Karpas-422 (cell line): ENCODE measurements at places on chromosomes 3 and 15. TPM values are rescaled to one million over a fixed set of nuclear protein-coding genes. Genes with fewer than 3 reads are reported as not detected.
A peak's percentile ranks its signal among the peaks of the same experiment; 100 is the strongest.

Gene ADPRH
- total RNA-seq, result 2.9 and 3.0 TPM in 2 replicates

Gene SLC15A2
- total RNA-seq, result 5.6 and 17.3 TPM in 2 replicates

Gene CYP1A2
- not detected in 2 replicates for total RNA-seq

Gene CCDC12
- 40.2 and 83.5 TPM in 2 replicates for total RNA-seq

Gene TGM5
- not detected in 2 replicates for total RNA-seq

Gene DISP2
- total RNA-seq, result 0.07 and 2.6 TPM in 2 replicates

- peaks cover 21% of the 10 kb centered on the region for H3K4me1 ChIP-seq
- no peaks in the 10 kb centered on the region for H3K36me3 ChIP-seq
- H3K4me3 ChIP-seq, result no peak overlapping the region
- no peaks in the 10 kb centered on the region for H3K27me3 ChIP-seq
- no peak overlapping the region for H3K27ac ChIP-seq
Observed at GRCh38 chr3:56800130-56800831, 1.5 kb downstream of the ARHGEF3 start.

DNA sequence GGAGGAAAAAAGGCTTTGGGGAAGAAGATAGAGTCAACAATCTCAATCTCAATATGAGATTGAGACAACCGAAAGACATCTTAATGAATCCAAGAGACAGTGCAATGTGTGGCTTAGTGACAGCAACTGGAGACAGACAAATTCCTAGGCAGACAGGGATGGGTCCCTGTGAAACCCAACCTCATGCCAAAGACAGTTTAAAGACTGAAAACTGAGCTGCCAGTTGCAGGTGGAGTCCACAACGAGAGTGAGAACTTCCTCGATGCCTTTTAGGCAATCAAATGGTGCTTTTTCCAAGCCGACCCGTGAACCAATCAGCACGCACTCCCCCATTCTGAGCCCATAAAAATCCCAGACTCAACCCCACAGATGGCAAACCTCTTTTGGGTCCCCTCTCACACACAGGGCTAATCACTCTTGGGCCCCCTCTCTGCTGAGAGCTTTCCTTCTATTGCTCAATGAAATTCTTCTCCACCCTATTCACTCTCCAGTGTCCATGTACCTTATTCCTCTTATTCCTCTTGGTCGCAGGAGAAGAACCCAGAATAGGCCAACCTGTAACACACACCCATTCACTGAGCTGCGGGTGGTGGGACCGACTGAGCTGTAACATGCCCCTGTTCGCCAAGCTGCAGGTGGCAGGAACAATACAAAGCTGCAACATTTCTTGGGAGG, 34.8 kb downstream of the ZMAT3 start:
- H3K4me1 ChIP-seq, result no peaks in the 10 kb centered on the region
- H3K27ac ChIP-seq, result no peak overlapping the region
- no peaks in the 10 kb centered on the region for H3K36me3 ChIP-seq
- H3K4me3 ChIP-seq, result no peak overlapping the region
- no peaks in the 10 kb centered on the region for H3K27me3 ChIP-seq

DNA sequence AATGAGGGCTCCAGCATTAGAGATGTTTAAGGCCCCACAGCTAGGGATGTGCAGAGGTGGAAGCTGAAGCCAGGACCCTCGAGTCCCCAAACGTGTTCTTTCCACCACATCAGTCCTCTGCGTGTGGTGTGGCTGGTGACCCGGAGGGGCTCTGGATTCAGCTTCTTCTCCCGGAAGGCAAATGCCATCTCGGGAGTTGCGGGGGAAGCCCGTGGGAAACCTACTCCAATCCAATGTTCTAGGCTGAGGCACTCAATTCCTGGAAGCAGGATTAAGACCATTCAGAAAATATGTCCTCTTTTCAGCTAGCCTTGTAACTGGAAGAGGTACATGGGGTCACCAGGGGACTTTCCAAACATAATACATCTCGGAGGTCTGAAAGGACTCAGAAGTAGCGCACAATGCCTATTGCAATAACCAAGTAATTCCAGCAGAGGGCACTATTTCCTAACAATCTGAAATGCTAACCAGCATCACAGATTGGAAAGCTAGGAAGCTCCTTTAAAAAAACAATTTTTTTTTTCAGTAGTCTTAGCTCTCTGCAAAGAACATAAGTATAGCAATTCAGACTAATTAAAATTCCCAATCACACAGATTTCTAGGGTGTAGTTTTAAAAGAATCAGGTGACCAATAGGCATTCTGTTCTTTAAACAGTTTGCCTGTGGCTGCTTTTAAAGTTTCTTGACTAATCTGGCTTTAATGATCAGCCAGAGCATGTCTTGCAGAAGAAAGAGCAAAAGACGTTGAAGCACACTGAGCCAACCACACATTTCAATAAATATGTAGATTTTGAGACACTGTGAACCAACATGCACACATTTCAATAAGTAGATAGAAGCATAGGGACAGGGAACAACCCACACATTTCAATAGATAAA, 36.1 kb downstream of the BNC1 start:
- no peaks in the 10 kb centered on the region for H3K36me3 ChIP-seq
- DNase-seq, result peak; percentile 88
- no peak overlapping the region for H3K27ac ChIP-seq
- no peak overlapping the region for H3K4me3 ChIP-seq
- no peaks in the 10 kb centered on the region for H3K4me1 ChIP-seq
- H3K27me3 ChIP-seq, result no peaks in the 10 kb centered on the region

DNA sequence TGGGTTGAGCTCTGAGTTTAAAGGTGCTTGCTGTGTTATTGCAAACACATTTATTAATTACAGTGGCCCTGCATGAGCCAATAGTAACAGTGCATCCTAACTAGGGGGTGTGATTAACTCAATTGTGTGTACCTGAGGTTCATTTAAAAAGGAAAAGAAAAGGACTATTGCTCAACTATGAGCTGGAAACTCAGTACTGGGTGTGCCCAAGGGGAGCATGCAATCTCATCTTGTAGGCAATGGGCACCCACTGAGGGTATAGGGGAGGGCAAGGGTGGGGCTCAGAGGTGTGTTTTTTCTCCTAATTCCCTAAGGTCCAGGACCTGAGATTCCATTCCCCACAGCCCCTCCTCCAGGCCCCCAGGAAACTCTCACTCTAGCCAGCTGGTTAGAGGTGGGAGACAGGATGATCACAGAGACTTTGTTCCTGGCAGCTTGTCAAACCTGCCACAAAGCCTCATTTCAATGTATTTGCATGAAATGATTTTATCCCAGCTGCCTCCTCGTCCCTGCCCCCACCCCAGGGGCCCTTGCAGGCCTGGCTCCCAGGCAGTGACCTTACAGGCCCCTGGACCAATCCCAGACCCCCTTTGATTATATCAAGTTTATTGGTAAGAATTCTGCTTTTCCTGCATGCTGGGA, 220.7 kb downstream of the TBC1D2B start:
- H3K27ac ChIP-seq, result no peak overlapping the region
- peak; percentile 50 for DNase-seq
- H3K36me3 ChIP-seq, result no peaks in the 10 kb centered on the region
- no peaks in the 10 kb centered on the region for H3K27me3 ChIP-seq
- peaks cover 46% of the 10 kb centered on the region for H3K4me1 ChIP-seq

DNA sequence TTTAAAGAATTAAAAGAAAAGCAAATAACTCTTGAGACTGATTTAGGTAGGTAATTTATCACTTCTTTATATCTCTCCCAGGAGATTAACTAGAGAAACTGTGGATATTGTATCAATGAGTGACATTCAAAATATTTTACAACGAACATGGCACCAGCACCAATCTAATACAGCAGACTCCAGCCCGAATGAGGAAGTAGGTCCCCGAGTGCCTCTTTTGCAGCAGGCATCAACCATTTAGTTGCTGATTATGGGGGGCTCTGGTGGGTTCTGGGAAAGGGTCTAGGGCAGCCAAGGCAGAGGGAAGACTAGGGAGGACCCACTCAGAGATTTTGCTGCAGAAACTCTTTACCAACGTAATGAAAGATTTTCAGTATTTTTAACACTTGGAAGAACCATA, 31.7 kb upstream of the TTC14 start:
- H3K4me1 ChIP-seq, result peaks cover 18% of the 10 kb centered on the region
- peak; percentile 44 for DNase-seq
- no peak overlapping the region for H3K27ac ChIP-seq
- H3K36me3 ChIP-seq, result no peaks in the 10 kb centered on the region

GRCh38 chr3:74906181-74906580, 291.7 kb upstream of the CNTN3 start:
- H3K27me3 ChIP-seq, result no peaks in the 10 kb centered on the region
- no peak for DNase-seq
- no peaks in the 10 kb centered on the region for H3K36me3 ChIP-seq
- H3K4me3 ChIP-seq, result no peak overlapping the region
- H3K27ac ChIP-seq, result no peak overlapping the region
- no peaks in the 10 kb centered on the region for H3K4me1 ChIP-seq

DNA sequence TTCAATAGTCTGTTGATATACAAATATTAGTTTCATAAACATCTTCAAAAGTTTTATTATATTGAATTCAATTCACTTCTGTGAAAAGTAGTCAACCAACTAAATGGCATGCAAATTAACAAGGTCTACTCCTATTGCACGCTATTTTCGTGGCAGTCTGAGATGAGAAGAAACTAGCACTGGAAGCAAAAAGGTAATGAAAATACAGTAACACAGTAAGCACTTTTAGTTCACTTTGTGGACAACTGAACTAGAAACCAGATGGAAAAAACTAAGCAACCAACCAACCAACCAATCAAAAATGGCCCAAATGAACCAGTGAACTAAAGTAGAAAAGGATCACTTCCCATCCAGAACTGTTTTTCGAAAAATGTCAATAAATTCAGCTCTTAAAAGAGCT, 55.7 kb upstream of the ACTC1 start:
- peaks cover 33% of the 10 kb centered on the region for H3K4me1 ChIP-seq
- H3K27ac ChIP-seq, result peak overlapping the region; percentile 66
- no peaks in the 10 kb centered on the region for H3K27me3 ChIP-seq

- H3K4me3 ChIP-seq, result no peak overlapping the region
- H3K27ac ChIP-seq, result no peak overlapping the region
- H3K36me3 ChIP-seq, result no peaks in the 10 kb centered on the region
- H3K4me1 ChIP-seq, result no peaks in the 10 kb centered on the region
Observed at GRCh38 chr3:152853196-152853595, 18.3 kb downstream of the P2RY1 start.

GRCh38 chr3:47117807-47118364, 46.0 kb downstream of the SETD2 start:
- peaks cover 72% of the 10 kb centered on the region for H3K36me3 ChIP-seq
- H3K4me1 ChIP-seq, result peaks cover 42% of the 10 kb centered on the region
- no peak overlapping the region for H3K4me3 ChIP-seq
- no peak for DNase-seq
- H3K27ac ChIP-seq, result peak overlapping the region; percentile 25; the same call in 1 of the 2 replicates

DNA sequence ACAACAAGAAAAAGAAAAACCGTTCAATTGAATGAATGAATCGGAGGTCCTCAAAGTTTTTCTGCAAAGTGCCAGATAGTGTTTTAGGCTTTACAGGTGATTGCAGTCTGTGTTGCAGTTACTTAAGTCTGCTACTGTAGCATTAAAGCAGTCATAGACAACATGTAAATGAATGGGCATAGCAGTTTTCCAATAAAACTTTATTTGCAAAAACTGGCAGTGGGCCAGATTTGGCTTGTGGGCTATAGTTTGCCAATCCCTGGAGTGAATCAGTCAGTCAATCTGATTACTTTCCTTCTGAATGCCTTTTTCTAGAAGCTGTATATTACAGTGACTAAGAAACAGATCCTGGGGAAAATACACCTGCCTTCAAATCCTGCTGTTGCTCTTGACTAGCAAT, 242.6 kb downstream of the LRTM1 start:
- no peak overlapping the region for H3K4me3 ChIP-seq
- H3K36me3 ChIP-seq, result no peaks in the 10 kb centered on the region
- no peaks in the 10 kb centered on the region for H3K27me3 ChIP-seq
- peak; percentile 12 for DNase-seq

DNA sequence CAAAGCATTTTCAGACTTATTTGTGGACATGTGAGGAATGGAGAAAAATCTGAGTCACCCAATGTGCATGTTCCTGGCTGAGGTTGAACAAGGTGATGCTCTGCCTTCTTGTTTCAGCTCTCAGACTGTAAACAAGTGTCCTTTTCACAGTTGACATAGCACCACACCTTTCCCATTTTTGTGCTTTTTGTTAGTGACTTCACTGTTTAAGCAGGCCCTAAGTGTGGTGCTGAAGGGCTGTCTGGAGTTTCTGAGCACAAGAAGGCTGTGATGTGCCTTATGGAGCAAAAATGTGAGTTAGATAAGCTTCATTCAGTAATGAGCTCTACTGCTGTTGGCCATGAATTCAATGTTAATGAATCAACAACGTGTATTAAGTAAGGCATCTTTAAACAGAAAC, 20.4 kb downstream of the ABI3BP start:
- no peaks in the 10 kb centered on the region for H3K4me1 ChIP-seq
- H3K27ac ChIP-seq, result no peak overlapping the region
- DNase-seq, result no peak
- H3K4me3 ChIP-seq, result no peak overlapping the region
- H3K27me3 ChIP-seq, result no peaks in the 10 kb centered on the region

- no peak overlapping the region for H3K4me3 ChIP-seq
- H3K4me1 ChIP-seq, result peaks cover 30% of the 10 kb centered on the region
- DNase-seq, result no peak
- no peaks in the 10 kb centered on the region for H3K36me3 ChIP-seq
Observed at GRCh38 chr15:101120473-101120872, 131.4 kb downstream of the CHSY1 start.

DNA sequence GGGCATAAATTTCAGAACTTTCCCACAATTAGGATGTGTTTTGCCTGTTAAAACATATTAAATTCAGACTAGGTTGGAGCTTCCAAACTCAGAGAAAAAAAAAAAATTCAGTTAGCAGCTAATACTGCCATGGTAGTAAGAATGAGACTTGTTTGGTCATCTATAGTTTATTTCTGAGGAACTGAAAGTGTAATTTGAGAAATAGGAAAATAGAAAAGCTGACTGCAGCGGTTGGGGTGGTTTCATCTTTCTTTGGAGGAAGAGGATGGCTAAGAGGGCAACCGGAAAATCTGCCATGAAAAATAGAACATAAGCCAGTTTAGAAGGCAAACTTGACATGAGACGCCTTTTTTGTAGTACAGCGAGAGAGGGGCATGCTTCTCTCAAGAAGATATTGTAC, 371.2 kb upstream of the ROBO2 start:
- no peak for DNase-seq
- no peaks in the 10 kb centered on the region for H3K36me3 ChIP-seq
- no peaks in the 10 kb centered on the region for H3K27me3 ChIP-seq

GRCh38 chr3:165056510-165056909, 21.8 kb downstream of the SI start:
- no peaks in the 10 kb centered on the region for H3K36me3 ChIP-seq
- H3K4me1 ChIP-seq, result no peaks in the 10 kb centered on the region
- no peaks in the 10 kb centered on the region for H3K27me3 ChIP-seq
- H3K4me3 ChIP-seq, result no peak overlapping the region
- no peak overlapping the region for H3K27ac ChIP-seq

GRCh38 chr3:46670891-46671427, 22.5 kb downstream of the ALS2CL start:
- no peak overlapping the region for H3K27ac ChIP-seq
- H3K36me3 ChIP-seq, result no peaks in the 10 kb centered on the region
- no peaks in the 10 kb centered on the region for H3K4me1 ChIP-seq
- H3K4me3 ChIP-seq, result no peak overlapping the region
- no peak for DNase-seq
- no peaks in the 10 kb centered on the region for H3K27me3 ChIP-seq

DNA sequence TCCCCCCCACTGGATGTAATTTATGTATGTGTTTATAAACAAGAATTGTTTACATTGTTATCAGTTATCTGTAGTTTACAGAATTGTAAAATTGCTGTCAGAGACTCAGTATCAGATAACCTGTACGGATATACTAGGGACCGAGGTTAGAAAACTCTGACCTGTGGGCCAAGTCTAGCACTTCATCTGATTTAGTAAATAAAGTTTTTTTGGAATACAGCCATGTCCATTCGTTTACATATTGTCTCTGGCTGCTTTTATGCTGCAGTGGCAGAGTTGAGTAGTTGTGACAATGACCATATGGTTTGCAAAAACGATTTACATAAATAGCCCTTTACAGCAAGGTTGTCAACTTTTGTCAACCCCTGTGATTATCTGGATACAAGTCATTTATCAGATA, 52.6 kb downstream of the LRRC28 start:
- H3K36me3 ChIP-seq, result no peaks in the 10 kb centered on the region
- H3K27ac ChIP-seq, result no peak overlapping the region
- no peaks in the 10 kb centered on the region for H3K27me3 ChIP-seq
- DNase-seq, result no peak
